ENCODE measurements at places on chromosomes 4 and X.

DNA sequence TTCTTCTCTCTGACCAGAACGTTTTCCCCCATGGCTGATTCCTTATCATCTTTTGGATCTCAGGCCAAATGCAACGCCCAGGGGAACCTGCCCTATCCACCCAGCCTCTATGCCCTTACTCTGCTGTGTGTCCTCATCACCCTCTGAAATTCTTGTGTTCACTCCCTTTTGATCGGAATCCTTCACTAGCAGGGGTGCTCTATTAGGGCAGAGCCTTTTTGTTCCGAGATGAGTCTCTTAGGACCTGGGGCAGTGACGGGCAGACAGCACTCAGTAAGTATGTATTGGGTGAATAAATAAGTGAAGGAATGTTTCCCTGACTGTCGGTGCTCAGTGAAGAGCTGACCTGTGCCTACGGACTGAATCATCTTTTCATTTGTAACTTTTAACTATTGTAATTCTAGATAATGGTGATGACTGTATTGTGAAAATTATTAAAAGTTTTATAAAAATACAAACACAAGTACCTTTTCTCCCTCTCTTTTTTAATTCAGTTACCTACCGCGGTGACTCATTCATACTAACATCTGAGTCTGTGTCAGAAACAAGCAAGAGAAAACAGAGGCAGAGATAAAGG is 4.8 kb upstream of the TENM3 start:
- no peak for DNase-seq

- DNase-seq = no peak
Observed at GRCh38 chrX:129953334-129953648, 29.1 kb upstream of the BCORL1 start.

- DNase-seq = no peak
Observed at GRCh38 chrX:111460607-111461006, 48.6 kb upstream of the DCX start.

DNA sequence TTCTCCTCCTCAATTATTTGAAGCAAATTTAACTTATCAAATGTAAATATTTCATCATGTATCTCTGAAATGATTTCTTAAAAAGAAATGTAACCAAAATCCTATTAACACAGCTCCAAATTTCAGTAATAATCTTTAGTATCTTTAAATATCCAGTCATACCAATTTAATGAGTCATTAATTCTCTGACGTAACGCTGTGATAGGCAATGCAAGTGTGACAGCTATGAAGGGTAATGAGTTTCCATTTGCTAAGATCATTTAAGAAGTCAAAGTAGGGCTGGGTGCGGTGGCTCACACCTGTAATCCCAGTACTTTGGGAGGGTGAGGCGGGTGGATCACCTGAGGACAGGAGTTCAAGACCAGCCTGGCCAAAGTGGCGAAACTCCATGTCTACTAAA is 15.6 kb downstream of the RPS3A start:
- DNase-seq = no peak

- DNase-seq = no peak
Observed at GRCh38 chr4:24741910-24742309, 53.5 kb upstream of the SOD3 start.

DNA sequence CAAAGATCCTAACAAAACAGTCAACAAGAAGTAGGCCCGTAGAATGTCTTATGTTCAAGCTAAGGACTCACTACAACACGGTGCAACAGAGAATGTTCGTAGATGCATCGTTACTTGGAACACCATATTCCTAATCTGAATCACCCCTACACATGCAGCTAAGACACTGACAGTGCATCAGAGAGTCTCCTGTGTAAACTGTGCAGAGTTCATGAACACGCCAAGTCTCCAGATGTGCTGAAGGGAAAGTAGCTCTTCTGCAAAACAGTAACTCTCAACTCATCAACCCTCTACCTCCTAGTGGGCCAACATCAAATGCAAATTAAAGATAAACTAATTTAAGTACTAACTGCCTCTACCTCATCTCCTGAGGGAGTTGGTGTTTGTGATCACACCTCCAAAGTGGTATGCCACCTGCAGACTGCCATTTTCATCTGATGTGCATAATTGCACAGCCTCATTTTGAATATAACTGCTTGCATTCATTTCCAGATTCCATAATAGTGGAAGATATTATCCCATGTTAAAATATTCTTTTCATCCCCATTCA is 73.5 kb downstream of the MOSPD2 start:
- DNase-seq = no peak

DNA sequence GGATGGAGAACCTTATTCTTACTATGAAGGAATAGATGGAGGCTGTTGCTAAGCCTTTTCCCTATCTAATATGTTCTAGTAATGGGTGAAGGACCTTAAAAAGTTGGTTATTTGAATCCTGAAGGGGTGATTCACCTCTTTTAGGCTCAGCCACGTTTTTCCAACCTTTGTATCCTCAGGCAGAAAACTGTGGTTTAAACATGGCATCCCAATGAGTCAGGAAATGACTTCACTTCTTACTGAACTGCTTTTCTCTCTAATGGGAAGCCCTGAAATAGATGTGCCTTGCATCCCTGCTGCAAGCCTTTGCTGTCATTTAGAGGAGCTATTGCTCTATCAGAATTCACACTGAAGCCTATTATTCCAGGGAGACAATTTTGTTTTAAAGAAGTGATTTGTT is 191.0 kb upstream of the ARX start:
- no peak for DNase-seq

GRCh38 chrX:132086672-132087071 is 41.1 kb downstream of the FRMD7 start:
- no peak for DNase-seq

DNA sequence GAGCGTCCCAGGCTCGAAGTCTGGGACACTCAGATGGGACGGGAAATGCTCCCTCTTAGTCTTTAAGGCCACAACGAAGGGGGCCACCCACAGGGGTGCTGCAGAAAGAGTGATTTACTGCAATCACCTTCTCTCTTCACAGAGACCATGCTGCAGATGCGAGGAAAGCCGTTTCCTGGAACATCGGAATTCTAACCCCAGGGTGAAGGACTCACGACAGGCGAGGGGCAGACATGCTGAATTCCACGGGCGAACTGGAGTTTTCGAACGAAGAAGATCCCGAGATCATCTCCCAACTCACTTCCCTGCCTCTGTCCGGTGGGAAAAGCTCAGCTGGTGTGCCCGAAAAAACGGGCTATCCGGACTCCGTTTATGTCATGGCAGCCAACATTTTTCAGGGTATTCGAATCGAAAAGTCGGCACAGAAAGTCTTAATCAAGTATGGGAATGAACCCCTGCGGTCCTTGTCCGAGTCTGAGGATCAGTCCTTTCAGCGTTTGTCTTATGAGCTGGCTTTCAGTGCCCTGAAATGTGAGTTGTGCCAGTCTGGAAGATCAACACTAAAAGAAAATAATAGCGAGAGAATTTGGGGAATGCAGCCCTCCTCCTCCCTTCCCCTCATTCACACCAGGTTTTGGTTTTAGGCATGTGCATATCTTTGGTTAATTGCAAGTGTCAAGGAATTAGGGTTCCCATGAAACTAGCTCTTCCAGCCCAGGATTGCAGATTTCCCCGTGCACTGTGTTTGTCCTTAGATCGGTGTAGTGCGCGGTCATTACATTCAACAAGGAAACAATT is 905 bp downstream of the NSUN7 start:
- no peak for DNase-seq

GRCh38 chr4:5277079-5277478 is 225.8 kb downstream of the STK32B start:
- no peak for DNase-seq

- DNase-seq = no peak
Observed at GRCh38 chr4:164210377-164210776, 543.6 kb upstream of the SMIM31 start.

DNA sequence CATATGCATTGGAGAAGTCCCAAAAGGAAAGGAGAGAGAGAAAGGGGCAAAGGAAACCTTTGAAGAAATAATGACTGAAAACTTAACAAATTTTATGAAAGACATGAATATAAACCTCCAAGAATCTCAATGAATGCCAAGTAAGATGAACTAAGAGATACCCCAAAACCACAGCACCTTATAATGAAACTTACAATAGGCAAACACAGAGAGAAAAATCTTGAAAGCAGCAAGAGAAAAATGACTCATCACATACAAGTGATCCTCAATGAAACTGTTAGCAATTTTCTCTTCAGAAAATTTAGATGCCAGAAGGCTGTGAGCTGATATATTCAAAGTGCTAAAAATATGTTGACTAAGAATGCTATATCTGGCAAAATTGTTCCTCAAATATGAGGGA is 10.1 kb downstream of the SMIM10L2A start:
- no peak for DNase-seq

DNA sequence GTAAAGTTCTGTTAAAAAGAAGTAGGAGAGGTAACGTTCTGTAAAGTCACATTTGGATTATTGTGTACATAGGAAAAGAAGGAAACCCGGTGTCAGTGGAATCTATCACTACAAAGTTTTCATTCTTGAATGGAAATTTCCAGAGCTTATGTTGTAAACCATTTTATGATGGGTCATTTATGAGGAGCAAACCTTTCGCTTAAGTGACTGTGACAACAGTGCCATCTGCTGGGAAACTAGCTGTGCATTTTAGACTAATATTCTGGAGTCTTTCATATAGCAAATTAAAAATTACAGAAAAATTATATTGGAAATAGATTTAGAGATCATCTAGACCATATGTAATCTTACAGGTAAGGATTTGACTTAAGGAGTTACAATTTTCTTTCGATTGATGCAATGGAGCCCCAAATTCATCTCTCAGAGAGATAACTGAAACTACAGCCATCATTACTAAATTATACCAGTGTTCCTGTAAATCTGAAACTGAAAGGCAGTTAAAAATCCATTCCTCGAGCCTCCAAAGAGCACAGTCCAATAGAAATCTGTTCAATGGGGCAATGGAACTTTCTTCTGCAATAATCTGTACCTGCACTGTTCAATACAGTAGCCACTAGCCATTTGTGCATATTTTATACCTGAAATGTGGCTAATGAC is 26.9 kb downstream of the ASB9 start:
- peak; percentile 33 for DNase-seq

- DNase-seq = no peak
Observed at GRCh38 chr4:2648159-2648814, 107.8 kb downstream of the TNIP2 start.

GRCh38 chr4:129355031-129355430 is 259.1 kb downstream of the C4orf33 start:
- DNase-seq = no peak
